Kidney tubule cell (primary cell): ENCODE measurements at places on chromosomes 16 and 17.

GRCh38 chr16:49739381-49739780 lies 116.5 kb downstream of the ZNF423 start:
- no peak for DNase-seq

GRCh38 chr17:48478224-48479013 lies 48.4 kb upstream of the SKAP1 start:
- no peak for DNase-seq

DNA sequence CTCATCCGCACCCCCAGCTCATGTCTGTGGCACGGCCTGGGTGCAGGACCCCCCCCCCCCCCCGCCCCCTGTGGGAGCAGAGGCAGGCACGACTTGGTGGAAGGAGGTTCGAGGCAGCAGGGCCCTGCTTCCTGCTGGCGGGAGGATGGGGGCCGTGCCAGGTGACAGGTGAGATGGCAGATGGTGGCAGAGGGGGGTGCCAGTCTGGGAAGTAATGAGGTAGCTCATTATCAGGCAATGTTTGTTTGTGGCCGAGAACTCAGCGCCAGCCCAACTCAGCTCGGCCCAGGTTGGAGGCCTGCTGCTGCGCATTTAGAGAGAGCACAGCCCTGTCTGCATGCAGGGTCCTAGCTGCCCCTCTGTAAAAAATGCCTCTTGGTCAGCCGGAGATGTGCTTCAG lies 40.1 kb upstream of the JPH3 start:
- DNase-seq, result no peak

DNA sequence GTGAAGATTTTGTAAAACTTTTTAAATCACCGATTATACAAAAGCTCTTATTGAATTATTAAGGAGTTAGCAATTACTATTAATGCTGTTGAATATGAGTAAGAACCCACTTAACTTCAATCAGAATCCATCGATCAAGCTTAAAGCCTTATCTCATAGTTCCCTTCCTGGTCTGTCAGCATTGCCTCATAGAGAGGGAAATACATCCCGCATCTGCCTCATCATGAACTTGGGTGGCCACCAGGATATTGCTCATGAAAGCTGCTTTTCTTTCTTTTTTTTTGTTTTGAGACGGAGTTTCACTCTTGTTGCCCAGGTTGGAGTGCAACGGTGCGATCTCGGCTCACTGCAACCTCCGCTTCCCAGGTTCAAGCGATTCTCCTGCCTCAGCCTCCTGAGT lies 66.7 kb downstream of the PIGL start:
- DNase-seq, result no peak

DNA sequence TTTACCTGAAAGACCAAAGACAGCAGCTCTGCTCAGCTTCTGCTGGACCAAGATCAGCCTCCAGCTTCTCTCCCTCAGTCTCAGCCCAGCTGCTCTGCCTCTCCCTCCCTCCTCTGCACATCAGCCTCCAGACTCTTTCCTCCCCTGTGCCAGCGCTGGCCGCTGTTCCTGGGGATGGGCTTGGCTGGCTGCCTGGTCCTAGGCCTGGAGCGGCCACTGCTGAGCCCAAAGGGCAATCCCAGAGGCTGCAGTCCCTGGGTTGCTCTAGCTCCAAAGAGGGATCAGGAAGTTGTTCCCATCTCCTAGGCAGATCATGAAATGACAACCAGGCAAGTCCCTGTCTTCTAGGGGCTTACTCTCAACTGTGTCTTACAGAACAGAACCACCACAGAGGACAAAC lies 31.3 kb downstream of the DCUN1D3 start:
- peak; percentile 47 for DNase-seq

- no peak for DNase-seq
Observed at GRCh38 chr17:75547091-75547490, 21.6 kb downstream of the LLGL2 start.

GRCh38 chr17:39660397-39661385 lies 4.5 kb upstream of the TCAP start:
- no peak for DNase-seq

GRCh38 chr17:45645330-45645729 lies 138.8 kb upstream of the CRHR1 start:
- DNase-seq, result no peak

DNA sequence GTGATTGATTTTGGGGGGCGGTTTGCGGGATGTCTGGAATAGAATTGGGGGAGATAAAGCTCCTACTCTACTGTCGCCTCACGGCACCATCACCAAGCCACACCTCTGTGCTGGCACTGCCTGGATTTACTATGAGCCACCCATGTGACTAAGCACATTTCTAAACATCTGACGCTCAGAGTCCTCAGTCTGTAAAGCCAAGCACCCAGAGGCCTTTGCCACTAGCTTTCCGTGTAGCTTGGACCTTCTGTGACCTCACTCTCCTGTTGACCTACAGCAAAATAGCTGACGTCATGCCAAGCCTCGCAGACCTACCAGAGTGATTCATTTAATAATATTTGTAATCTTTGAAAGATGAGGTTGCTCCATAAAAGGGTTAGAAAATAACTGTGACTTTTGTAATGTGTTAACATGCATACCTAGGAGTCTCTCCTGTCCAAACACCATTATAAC lies 38.5 kb upstream of the MYOCD start:
- peak; percentile 86 for DNase-seq

DNA sequence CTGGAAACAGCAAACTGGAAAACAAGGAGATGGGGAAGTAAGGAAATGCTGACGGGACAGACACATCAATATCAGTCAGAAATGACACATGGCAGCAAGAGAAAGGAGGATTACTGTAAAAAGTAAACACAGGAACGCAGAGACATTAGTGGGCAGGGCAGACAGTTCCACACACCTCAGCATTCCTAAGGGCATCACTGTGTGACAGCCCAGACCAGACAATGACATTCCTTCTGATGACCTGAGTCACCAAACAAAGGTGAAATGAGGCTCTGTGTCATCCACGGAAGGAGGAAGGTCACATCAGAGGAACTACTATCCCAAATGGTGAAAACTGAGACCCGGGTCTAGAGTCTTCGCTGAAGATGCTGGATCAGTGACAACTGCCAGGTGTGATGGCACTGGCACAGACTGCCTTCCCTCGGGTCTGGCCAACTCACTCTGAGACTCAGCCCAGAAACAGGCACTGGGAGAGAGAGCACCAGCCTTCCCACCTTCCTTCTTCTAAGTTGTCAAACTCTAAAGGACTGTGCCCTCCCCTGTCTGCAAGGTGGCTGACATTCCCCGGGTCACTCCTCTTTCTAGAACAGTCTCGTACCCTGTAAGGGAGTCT lies 36.7 kb downstream of the TK2 start:
- DNase-seq, result peak; percentile 97

- no peak for DNase-seq
Observed at GRCh38 chr17:73135766-73136165, 29.0 kb upstream of the SSTR2 start.

DNA sequence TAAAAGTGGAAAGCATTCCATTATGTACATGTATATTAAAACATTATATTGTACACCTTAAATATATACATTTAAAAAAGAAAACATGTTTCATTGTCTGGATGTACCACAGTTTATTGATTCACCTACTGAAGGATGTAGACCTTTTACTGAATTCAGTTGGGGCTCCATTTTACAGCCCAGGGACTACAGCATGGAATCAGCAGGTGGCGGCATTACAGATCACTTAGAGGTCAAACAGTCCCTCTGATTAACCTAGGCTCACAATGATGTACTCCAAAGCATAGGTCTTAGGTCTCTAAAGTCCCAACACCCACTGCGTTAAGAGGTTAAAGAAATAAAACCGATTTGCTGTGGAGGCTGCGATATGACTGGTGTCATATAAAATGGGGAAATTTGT lies 490.9 kb downstream of the SHISA9 start:
- no peak for DNase-seq

- DNase-seq, result no peak
Observed at GRCh38 chr17:22265807-22266206, 573.5 kb downstream of the KCNJ18 start.

- no peak for DNase-seq
Observed at GRCh38 chr17:19248151-19248927, 11.2 kb downstream of the EPN2 start.

GRCh38 chr16:57405097-57405496 lies 530 bp downstream of the CCL17 start:
- no peak for DNase-seq

DNA sequence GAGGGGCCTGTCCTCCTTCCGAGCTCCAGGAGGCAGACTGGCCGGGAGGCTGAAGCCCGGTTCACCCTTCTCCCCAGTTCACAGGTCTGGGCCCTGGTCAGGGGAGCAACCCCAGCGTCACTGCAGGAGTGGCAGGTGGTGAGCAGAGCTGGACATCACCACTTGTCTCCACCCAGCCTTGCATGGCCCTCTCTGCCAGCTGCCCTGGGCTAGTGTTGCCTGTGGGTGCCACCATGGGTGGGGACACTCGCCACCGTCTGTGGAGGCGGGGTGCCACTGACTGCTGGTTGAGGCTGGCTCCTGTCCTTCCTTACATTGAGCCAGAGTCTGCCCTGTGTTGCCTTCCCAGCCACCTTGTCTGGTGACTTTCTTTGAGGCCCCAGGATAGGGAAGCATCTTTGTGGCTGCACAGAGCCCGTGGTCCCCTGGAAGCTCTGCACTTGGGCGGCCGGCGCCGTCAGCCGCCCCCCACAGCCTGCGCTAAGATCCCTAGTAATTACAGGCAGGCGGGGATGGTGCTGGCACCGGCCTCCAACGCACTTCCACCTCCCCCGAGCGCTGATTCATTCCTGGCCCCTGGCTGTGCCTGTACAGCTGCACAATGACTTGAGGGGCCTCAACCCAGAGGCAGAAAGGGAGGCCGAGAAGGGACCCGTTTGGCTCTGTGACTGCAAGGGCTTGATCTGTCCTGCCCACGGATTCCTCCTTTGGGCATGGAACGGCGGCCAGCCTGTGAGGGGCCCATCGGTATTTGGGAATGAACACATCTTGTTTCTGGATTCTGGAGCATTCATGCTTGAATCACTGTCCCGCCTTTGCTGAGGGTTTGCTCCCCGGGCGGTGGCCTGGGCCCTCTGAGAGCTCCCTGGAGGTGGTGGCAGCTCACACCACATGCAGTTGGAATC lies 5.2 kb downstream of the BAIAP2 start:
- peak; percentile 55 for DNase-seq

DNA sequence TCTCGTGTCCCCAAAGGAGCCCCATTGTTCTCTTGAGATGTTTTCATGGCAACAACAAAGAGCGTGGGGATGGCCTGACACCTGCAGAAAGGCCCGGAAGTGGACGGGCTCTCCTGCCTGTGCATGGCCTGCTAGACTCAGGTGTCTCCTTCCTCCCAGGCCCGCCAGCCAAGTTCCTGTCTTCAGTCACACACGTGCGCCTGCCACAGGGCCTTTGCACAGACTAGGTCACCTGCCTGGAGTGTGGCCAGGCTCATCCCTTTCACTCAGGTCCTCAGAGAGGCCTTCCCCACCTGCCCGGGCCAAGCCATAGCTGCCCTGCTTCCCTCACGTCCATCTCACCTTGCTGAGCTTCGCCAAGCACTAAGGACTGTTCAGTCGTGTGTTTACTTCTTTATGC lies 300.9 kb downstream of the FOXL1 start:
- DNase-seq, result no peak

DNA sequence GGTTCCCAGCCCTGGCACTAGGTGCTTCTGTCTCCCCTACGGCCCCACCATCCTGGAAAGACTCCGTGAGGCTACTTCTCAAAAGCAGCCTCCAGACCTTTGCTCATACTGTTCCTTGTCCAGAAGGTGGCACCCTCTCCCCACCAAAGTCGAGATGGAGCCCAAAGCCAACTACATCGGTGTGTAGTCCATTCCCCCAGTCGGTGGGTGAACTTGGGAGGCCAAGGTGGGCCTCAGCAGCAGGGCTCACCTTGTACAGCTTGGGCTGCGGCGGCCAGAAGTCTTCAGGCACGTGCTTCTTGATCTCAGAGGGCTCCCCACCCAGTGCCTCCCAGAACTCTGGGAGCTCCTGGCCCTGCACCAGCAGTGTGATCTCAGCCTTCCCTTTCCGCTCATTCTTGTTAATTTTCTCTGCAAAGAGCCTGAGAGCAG lies 10.2 kb downstream of the FLII start:
- DNase-seq, result peak; percentile 73

GRCh38 chr17:21287703-21288449 lies 3.4 kb downstream of the MAP2K3 start:
- peak; percentile 99 for DNase-seq

GRCh38 chr16:2299915-2300192 lies 31.9 kb upstream of the RNPS1 start:
- no peak for DNase-seq

DNA sequence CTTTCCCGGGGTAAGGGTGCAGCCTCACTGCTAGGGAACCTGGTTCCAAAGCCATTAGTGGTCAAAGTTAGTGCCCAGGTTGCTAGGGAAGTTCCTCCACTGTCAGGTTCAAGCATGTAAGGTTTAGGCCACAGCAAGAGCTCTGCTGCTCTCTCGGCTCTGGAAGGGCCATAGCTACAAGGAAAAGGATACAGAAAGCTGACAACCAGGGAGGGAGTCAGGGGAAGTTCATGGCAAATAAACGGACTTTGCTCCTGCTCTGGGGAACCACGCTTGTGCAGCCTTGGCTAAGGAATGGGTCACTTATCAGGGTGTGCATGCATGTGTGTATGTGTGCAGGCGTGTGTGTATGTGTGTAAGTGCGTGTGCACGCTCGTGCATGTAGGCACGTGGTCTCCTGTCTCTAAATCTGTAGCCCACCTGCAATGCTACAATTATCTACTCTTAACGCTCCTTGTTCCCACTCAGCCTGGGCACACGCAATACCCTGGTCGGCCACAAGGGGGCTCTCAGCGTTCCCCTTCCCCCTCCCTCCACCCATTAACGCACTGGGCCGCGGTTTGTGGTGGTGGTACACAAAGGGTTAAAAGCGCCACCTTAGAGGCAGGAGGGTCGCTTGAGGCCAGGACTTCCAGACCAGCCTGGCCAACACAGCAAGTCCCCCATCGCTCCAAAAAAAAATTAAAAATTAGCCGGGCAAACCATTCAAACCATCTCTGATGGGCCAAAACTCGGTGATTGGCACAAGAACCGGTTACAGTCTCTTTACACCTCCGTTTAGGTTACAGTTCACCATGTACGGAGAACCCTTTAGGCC lies 48.4 kb upstream of the KDM8 start:
- peak; percentile 21 for DNase-seq

- no peak for DNase-seq
Observed at GRCh38 chr17:44757045-44757917, 1.5 kb upstream of the ADAM11 start.

- DNase-seq, result no peak
Observed at GRCh38 chr17:47855737-47856136, 4.8 kb upstream of the SP6 start.

- no peak for DNase-seq
Observed at GRCh38 chr16:51757505-51757904, 606.4 kb upstream of the SALL1 start.

- DNase-seq, result no peak
Observed at GRCh38 chr17:6603744-6604325, 36.7 kb downstream of the KIAA0753 start.

DNA sequence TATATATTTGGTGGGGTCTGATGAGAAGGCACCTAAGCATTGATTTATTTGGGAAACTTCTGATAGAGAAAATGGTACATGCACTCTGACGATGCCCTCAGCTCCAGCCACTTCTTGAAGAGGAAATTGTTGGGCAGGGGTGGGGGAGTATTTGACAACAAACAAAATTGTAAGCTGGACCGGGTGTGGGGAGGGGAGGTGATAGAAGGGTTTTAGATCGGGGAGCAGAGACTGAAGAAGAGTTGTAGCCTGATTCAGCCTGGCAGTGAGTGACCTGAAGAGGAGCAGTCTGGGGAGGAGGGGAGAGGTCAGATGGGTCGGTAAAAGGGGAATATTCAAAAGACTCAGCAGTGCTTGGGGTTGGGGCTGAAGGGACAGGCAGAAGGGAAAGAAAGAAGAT lies 2284.7 kb downstream of the TP53TG3F start:
- peak; percentile 17 for DNase-seq

GRCh38 chr16:86739808-86740207 lies 161.5 kb downstream of the FOXL1 start:
- no peak for DNase-seq

- no peak for DNase-seq
Observed at GRCh38 chr17:50604513-50604912, 30.2 kb upstream of the ABCC3 start.
